Stimulated activated CD4-positive, alpha-beta T cell treated with anti-CD3 and anti-CD28 coated beads, Interleukin-1b, Interleukin-23, amount 100 ng/mL, for 24 hours (primary cell): ENCODE measurements at places on chromosomes 11 and 22.

DNA sequence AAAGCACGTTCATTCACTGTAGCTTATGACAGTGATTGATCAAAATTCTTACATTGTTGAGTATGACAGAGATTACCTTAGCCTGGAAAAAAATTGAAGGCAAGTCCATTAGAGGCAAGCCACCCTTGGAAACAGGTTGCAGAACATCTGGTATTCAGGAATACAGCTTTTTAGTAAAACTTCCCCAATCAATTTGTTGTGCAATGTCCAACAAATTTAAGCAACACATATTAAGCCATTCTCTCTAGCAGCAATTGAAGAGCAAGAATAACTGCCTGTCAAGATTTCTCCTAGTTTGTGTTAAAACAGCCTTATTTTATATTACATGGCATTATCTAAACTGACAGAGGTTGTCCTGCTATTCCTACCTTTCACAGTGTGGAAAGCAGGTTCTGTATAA is 37.0 kb downstream of the BCL2L13 start:
- DNase-seq: no peak

GRCh38 chr11:92784331-92784730 is 185.1 kb upstream of the MTNR1B start:
- no peak for DNase-seq

DNA sequence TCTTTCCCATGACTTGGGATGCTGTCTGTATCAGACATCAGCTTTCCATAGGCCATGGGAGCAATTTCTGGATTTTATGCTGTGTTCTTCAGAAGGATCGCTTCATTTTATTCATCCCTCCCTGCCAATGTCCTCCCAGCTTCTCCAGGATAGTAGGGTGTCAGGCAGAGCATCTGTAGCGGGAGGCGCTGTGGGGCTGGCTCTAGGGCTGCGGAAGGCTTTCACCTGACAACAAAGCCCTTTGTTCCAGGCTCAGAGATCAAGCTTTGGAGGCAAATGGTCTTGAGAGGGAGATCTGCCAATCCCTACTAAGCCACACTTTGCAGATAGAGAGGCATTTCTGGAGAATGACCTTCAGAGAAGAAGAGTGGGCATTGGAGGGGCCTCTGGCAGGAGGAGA is 29.5 kb upstream of the FTH1 start:
- no peak for DNase-seq

DNA sequence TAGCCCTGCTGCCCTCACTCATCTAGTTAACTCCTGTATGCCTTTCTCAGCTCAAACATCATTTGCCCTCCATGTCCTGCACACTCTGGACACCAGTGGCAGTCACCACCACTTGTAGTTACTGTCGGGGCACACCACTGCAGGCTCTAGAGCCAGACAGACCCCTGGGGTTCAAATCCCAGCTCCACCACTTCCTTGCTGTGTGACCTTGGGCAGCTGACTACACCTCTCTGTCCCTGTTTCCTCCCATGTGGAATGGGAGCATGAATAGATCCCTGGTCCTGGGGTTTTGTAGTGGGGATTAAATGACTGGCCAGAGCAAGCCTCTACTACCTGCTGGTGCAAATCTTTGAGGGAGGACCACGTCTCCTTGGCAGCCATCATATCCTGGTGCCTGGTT is 7.8 kb upstream of the IFT27 start:
- DNase-seq: no peak

GRCh38 chr11:1399386-1400316 is 9.9 kb downstream of the BRSK2 start:
- no peak for DNase-seq

DNA sequence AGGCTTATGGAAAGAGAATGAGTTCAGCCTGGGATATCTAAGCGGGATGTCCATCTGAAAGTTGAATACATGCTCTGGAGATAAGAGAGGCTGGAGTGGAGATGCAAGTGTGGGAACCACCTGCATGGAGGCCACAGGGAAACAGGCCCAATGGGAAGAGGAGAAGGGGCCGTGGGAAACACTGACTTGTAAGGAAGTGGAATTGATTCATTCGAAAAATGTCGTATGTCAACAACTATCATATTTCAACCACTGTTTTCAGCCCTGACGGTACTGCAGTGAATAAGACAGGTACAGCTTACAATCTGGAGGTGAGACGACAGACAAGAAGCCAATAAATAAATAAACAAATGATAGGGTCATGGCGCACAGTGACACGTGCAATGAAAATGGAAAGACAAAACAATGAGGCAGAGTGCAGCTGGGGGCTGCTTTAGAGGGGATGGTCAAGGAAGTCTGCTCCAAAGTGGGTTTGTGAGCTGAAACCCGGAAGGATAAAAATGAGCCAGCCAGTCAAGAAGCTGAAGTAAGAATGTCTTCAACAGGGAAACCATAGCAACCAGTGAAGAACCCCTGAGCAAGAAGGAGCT is 35.9 kb downstream of the EFCAB6 start:
- DNase-seq: no peak

DNA sequence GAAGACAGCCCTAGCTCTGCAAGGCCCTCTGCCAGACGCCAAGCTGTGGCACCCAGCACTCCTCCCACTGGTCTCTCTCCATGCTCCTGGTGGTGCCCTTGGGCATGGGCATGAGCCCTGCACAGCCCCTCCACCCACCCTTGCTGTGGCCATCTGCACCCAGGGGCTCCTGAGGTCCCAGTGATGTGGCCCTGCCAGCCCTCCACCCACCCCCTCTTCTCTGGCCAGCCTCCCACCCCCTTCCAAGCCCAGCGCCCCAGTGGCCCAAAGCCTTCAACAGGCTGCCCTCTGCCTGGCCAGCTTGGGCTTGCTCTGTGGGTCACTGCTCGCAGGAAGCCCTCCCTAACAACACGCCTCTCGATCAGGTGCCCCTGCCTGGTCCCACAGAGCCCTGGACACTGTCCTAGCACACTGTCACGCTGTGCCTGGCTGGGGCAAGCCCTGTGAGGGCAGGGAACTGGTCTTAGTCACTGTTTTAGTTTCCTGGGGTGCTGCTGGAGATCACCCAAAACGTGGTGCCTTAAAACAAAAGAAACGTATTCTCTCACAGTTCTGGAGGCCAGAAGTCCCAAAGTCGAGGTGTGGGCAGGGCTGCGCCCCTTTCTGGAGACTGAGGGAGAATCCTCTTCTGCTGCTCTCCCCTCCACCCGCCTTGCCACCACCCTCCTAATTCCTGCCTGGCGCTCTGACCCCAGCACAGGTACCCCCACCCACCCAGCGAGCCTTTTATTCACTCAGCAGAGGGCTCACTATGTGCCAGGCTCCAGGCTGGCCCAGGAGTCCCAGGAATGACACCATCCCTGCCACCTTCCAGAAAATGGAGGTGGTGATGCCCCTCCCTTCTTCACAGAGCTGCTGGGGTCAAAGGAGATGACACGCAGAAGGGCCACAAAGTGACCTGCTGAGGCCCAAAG is 14.7 kb downstream of the SULT4A1 start:
- DNase-seq: no peak

DNA sequence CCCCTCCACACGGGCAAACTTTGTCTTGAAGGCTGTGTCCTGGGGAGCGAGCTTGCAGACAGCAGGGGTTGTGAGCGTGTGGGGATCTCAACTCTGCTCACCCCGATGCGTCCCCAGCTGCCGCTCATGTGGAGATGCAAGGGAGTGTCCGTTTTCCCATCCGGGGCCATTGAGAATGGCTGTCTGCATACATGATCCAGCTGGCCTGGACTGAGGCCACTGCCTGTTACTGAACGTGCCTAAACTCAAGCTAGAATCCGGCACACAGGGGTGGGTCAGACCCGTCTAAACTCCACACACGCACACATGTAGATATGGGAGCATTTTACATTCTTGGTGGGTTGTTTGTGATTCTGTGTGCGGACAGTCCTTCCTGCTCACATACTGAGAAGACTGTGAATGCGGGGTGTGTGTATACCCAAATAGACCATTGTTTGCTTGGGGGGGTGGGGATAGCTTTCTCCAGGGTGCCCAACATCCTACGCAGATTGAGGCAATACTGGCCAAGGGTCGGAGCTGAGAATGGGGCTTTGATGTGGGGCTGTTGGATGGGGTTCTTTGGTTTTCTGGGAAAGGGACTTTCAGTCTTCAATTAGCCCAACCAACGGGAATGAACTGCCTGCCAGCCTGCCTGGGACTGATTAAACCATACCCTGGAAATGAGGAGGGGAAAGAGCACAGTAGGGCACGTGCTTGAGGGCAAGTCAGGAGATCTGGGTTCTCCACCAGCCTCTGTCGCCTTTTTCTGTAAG is 60.4 kb downstream of the ST3GAL4 start:
- no peak for DNase-seq

GRCh38 chr11:1288426-1289151 is 20.8 kb downstream of the TOLLIP start:
- DNase-seq: no peak

GRCh38 chr11:132064987-132065620 is 694.7 kb downstream of the NTM start:
- DNase-seq: no peak

- DNase-seq: no peak
These were observed 17.6 kb upstream of the MGAT3 start for GRCh38 chr22:39439170-39439569.

DNA sequence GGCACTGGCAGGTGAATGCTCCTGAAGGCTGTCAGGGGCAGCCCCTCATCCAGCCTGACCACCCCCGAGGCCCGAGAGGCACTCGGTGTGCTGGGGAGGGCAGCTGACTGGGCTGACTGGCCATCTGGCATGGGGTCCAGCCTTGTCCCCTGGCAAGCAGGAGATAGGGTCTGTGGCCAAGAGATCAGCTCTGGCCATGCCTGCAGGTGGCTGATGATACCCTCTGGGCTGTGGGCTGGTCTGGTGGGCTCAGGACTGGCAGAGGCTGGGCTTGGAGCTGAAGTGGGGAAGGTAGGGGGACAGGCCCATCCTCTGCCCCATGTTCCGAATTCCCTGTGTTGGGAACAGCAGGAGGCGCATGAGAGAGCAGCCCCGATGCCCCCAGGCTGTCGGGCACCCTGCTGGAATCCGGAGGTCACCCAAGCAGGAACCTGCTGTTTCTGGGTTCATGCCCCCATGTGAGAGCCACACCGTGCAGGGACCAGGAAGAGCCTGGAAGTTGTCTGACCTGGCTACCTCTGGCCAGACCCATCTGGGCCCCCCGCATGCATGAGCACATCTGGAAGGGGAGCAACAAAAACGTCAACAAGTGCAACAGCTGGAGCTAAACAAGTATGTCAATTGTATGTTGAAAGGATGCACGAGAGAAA is 527.0 kb downstream of the TBC1D22A start:
- no peak for DNase-seq

DNA sequence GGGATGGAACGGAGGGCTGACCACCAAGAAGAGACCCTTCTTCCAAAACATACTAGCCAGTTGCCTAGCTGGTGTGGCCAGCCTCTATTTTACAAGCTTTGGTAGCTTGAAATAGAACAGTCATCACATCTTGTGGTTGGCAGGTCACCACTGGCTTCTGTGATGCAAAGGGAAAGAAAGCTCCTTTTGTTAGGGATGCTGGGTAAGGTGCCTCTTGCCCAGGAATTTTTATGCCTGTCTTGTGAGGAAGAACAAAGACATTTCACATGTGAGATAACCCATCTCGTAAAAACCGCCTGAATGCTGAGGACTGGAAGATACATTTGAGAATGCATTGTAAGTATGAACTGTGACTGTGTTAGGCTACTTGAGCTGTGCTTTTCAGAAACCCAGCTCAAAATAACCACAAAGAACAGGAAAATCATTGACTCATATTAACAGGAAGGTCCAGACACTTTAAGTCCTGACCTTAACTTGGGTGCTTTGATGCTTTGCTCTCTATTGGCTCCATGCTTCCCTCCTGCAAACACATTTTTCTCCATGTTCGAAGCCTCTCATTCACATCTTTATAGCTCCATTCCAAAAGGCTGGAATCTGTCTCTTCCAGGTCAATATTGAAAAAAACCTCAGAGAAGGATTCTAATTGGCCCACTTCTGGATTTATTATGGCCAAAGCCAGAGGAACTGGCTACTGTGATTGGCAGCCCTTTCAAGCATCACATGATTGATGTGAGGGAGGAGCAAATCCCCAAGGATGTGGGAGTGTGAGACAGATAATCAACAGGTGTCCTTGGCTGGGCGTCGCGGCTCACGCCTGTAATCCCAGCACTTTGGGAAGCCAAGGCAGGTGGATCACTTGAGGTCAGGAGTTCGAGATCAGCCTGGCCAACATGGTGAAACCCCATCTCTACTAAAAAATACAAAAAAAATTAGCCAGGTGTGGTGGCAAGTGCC is 53.9 kb downstream of the MICAL2 start:
- no peak for DNase-seq

DNA sequence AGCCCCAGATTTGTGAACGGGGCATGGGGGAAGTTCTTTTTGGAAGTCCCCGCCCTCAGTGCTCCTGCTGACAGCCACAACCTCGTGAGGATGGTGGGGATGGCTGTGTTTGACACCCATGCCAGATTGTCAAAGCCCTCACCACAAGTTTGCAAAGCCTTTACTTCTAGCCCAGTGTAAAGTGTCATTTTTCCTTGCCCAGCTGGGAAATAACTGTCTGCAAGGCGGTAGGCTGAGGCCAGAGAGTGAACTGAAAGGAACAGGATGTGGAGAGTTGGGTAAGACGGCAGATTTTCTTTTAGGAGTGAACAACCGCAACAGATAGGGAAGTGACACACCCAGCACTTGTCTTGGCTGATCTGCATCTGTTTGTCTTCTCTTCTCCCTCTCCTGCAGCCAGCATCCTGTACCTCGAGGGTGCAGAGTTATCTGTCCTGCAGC is 13.6 kb downstream of the IL17RA start:
- no peak for DNase-seq

DNA sequence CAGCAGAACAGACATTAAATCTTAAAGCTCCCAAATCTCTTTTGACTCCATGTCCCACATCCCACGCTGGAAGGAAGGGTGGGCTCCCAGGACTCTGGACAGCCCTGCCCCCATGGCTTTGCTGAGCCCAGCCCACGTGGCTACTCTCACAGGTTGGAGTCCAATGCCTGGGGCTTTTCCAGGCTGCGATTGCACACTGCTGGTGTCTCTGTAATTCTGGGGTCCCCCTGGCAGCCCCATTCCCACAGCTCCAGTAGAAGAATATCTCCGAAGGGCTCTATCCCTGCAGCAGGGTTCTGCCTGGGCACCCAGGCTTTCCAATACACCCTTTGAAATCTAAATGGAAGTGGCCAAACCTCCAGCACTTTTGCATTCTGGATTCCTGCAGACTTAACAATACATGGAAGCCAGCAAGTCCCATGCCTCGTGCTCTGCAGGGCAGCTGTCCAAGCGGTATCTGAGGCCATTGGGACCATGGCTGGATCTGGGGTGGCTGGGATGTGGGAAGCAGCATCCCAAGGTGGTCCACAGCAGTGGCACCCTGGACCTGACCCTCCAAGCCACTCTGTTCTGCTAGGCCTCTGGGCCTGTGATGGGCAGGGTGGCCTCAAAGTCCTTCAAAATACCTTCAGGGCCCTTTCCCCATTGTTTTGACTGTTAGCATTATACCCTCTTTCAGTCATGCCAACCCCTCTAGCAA is 47.9 kb upstream of the TH start:
- no peak for DNase-seq
